Natural killer cell treated with Interleukin-12 subunit alpha and Interleukin-12 subunit beta and Interleukin-15 and Interleukin-18, amount 100 ng/mL, for 72 hours (primary cell): ENCODE measurements at places on chromosomes 7 and 10. TPM values are rescaled to one million over a fixed set of nuclear protein-coding genes. Genes with fewer than 3 reads are reported as not detected.
A peak's percentile ranks its signal among the peaks of the same experiment; 100 is the strongest.

The PGAM2 gene
- not detected for total RNA-seq

The DPP6 gene
- total RNA-seq: not detected

DNA sequence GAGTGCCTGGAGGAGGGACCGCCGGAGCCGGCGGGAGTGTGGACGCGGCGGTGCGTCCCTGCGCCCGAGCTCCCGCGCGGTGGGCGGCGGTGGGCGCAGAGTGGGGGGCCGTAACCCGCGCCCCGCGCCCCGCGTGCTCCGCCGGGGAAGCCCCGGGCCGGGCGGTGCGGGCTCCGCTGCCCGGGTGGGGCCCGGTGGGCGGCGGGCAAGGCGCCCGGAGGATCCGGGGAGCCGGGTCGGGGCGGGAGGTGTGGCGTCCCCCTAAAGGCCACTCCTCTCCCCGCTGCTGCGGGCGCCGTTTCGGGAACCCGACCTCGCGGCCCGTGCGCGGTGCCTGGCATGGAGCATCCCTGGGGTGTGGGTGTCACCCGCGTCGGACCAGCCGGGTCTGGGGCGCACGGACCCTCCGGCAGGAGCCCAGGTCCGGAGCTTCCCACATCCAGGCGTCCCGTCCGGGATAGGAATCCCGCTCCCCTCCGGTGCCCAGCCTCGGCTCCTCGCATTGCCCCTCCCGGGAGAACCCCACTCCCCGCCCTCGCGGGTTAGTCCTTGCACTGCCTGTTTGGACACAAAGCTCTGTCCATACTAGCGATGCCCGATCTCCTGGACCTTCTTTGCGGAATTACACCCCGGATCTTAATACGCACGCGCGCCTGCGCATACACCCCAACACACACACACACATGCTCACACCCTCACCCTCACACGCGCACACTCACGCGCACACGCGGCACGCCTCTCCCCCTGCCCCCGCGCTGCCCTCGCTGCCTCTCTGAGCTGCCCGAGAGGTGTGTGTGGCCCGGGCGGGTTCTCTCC lies 723 bp downstream of the MTURN start:
- no peaks in the 10 kb centered on the region for H3K36me3 ChIP-seq
- peaks cover 6% of the 10 kb centered on the region for H3K4me1 ChIP-seq
- H3K27me3 ChIP-seq: peaks cover 11% of the 10 kb centered on the region
- peak overlapping the region; percentile 92 for H3K4me3 ChIP-seq

DNA sequence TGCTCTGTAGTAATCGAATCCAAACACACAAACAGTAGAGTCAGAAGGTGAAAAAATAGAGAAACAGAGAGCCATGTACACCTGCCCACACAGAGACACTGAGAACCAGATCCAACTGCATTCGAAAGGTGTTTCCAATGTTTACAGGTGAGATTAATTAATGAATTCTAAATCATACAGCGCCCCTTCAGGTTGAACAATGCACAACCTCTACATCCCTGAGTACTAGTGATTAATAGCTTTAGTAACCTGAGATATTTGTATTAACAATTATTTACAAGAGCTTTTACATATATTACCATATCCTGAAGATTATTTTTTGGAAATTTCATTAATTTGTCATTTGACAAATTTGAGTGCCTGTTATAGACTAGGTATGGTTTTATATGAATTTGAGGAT lies 7.6 kb upstream of the MRC1 start:
- no peak for DNase-seq
- H3K4me3 ChIP-seq: no peak overlapping the region
- H3K27me3 ChIP-seq: peaks cover 7% of the 10 kb centered on the region
- no peaks in the 10 kb centered on the region for H3K36me3 ChIP-seq

- no peak overlapping the region for H3K27ac ChIP-seq
- no peaks in the 10 kb centered on the region for H3K36me3 ChIP-seq
- no peak overlapping the region for H3K4me3 ChIP-seq
- H3K4me1 ChIP-seq: peaks cover 30% of the 10 kb centered on the region
- no peak for DNase-seq
Measured at GRCh38 chr10:49138361-49138891, 4.6 kb upstream of the FAM170B start.

GRCh38 chr10:48694371-48695030 lies 9.8 kb downstream of the WDFY4 start:
- no peaks in the 10 kb centered on the region for H3K4me1 ChIP-seq
- peaks cover 13% of the 10 kb centered on the region for H3K27me3 ChIP-seq
- no peaks in the 10 kb centered on the region for H3K36me3 ChIP-seq
- DNase-seq: no peak
- H3K27ac ChIP-seq: no peak overlapping the region

DNA sequence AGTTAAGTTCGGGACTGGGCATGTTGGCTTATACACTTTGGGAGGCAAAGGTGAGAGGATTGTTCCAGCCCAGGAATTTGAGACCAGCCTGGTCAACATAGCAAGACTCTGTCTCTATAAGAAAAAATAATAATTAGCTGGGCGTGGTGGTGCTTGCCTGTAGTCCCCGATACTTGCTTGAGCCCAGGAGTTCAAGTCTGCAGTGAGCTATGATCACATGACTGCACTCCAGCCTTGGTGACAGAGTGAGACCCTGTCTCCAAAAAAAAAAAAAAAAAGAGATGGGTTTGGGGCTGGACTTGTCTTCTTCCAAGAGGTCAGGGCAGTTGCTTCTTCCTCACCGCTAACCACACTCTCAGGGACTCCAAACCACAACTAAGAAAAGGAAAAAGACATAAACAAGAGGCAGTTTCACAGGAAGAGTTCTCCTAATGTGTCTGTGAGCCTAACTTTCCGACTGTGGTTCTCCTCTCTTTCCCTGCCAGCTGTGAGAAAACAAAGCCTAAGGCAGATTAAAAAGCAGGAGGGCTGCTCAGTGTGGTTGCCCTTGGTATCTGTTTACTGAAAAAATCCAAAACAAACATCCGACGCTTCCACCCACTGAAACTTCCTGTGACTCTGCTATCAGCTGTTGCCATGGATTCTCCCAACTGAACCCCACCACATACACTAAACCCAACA lies 2.4 kb upstream of the SERPINE1 start:
- no peak overlapping the region for H3K4me3 ChIP-seq
- H3K4me1 ChIP-seq: peaks cover 53% of the 10 kb centered on the region
- no peaks in the 10 kb centered on the region for H3K36me3 ChIP-seq
